ENCODE measurements at places on chromosomes 11 and 22.
A peak's percentile ranks its signal among the peaks of the same experiment; 100 is the strongest.

DNA sequence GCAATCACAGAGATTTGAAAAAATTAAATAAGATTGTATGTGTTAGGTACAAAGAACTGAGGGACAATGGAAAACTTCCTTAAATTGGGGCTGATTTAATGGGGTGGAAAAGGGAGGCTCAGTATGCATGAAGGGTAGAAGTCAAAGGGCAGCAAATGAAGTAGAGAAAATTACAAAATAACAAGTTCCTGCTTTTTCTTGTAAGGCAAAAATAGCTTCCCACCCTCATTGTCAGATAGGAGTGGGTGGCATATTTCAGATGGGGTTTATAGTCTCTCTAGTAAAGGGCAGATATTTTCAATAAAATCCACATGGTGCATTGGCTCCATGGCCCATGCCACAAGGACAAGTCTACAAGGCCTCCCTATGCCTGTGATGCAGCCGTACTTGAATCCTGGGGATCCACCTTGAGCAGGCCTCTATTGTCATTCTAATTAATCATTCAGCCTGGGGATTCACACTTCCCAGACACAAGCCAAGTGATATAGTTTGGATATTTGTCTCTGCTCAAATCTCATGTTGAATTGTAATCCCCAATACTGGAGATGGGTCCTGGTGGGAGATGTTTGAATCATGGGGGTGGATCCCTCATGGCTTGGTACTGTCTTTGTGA, 36.7 kb upstream of the SESN3 start:
- DNase-seq = no peak

DNA sequence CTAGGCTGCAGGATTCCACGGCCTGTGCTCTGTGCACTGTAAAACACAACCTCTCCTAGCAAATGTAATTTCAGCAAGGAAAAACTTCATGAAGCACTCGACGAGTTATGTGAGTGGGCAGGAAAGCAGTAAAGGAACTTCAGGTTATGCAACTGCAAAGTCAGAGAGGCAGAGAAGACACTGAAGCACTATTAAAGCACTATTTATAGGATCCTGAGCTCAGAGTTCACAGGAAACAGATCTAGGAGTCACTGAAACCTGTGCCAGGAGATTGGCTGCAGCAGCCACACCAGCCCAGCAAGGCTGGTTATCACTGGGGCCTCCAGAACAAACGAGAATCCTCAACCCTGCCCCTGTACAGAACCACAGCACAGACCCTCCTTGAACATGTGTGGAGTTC, 2.5 kb downstream of the SMIM35 start:
- DNase-seq = no peak

DNA sequence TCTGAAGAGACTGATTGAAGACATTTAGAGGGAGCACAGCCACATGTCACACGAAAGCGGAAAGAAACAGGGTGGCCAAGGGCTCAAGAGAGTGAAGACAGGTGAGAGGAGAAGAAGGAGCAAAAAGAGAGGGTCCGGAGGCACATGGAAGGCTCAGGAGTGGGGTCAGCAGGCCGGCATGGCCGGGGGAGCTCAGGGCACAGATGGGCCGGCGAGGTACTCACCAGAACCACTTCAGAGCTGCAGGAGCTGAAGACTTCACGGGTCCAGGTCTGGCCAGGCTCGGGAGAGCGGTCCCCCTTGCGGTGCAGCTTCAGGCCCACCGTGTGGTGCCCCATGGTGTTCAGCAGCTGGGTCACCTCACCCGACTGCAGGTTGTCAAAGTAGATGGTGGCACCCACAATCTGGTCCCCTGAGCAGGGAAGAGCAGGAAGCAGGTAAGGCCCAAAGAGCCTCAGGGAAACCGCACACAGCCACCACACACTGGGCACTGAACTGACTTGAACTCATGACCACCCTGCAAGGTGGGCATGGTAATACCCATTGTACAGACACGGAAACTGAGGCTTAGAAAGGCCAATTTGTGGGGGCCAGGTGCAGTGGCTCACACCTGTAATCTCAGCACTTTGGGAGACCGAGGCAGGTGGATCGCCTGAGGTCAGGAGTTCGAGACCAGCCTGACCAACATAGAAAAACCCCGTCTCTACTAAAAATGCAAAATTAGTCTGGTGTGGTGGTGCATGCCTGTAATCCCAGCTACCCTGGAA, 11.6 kb downstream of the AHNAK start:
- DNase-seq = no peak

GRCh38 chr11:60945295-60945667, 6.7 kb downstream of the SLC15A3 start:
- no peak for DNase-seq

GRCh38 chr22:47283616-47284270, 521.3 kb downstream of the TBC1D22A start:
- DNase-seq = no peak

GRCh38 chr22:50473088-50473487, 1.7 kb downstream of the SBF1 start:
- DNase-seq = no peak

- DNase-seq = no peak
Measured at GRCh38 chr11:64268025-64268892, 16.2 kb downstream of the BAD start.

GRCh38 chr11:65224930-65225278, 36.9 kb upstream of the POLA2 start:
- no peak for DNase-seq

DNA sequence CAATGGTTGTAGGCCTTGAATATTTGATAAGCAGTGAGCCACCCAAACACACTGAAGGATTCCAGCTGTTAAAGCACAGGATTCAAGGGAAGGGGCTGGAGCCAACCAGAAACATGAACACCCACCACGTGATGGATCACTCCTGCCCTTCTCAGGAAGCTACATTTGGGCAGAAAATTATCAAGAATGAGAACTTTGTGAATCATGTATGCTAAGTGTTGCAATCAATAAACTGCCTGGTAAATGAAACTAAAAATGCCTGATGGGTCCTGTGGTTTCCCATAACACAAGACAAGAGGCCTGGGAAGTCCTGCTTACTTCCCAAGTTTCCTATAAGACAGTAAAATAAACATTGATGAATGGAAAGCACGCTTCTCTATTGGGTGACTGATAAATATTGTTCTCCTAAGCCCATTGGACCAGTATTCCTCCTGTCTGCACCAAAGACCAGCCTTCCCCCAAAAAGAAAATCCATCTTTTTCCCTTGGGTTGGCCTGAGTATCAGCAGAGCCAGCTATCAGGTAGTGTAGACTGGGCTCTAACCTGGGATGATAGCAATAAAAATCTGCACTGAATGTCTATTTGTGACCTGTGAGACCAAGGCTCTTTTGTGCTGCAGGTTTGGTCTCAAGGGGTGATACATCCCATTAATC, 98.4 kb downstream of the CCDC83 start:
- no peak for DNase-seq

- no peak for DNase-seq
Measured at GRCh38 chr11:26045082-26045481, 286.8 kb upstream of the ANO3 start.

DNA sequence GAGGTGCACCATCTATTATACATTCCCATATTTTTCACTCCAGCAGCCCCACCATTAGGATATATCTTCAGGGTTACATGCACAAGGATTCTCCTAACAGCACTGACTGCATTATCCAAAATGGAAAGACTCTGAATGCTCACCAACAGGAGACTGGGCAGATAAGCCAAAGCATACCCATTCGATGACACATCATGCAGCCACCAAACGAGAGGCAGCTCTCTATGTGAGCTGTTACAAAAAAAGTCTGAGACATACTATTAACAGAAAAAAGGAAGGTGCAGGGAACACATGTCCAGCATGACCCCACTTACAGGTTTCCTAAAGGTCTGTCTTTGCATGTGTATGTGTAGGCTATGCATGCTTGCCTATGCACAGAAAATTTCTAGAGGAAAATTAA, 12.4 kb upstream of the SERPIND1 start:
- DNase-seq = no peak

- DNase-seq = no peak
Measured at GRCh38 chr11:72179049-72179803, 12.7 kb upstream of the FOLR1 start.

DNA sequence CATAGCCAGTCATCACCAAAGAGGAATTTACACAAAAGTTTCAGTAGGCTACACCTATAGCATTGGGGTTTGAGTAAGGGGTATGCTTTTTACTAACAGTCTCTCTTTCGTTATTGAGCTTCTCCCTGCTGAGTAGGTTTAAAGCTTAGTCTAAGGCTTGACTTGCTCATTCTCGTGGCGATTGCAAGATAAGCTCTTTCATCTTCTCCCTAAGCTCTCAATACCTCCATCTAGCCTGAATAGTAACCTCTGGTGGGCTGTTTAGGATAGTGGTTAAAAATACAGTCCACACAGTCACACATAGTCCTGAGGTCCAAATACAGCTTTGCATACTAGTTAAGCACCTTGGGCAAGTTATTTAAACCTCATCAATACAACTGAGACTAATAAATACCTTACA, 65.6 kb downstream of the IMMP1L start:
- DNase-seq = no peak

GRCh38 chr11:60863550-60864521, 3.5 kb upstream of the ZP1 start:
- no peak for DNase-seq

GRCh38 chr11:83158357-83158786, 1.4 kb downstream of the PCF11 start:
- DNase-seq = no peak

DNA sequence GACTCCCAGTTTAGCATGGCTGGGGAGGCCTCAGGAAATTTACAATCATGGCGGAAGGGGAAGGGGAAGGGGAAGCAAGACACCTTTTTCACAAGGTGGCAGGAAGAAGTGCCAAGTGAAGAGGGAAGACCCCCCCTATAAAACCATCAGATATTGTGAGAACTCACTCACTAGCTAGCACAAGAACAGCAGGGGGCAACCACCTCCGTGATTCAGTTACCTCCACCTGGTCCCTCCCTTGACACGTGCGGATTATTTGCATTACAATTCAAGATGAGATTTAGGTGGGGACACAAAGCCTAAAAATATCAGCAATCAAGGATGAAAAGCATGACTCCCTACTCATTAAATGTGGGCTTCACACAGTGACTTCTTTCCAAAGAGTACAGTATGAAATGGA, 155.0 kb upstream of the CCDC90B start:
- DNase-seq = no peak

GRCh38 chr11:36775130-36775529, 177.1 kb upstream of the RAG2 start:
- no peak for DNase-seq

- DNase-seq = no peak
Measured at GRCh38 chr11:11450744-11451362, 97.8 kb upstream of the CSNK2A3 start.

DNA sequence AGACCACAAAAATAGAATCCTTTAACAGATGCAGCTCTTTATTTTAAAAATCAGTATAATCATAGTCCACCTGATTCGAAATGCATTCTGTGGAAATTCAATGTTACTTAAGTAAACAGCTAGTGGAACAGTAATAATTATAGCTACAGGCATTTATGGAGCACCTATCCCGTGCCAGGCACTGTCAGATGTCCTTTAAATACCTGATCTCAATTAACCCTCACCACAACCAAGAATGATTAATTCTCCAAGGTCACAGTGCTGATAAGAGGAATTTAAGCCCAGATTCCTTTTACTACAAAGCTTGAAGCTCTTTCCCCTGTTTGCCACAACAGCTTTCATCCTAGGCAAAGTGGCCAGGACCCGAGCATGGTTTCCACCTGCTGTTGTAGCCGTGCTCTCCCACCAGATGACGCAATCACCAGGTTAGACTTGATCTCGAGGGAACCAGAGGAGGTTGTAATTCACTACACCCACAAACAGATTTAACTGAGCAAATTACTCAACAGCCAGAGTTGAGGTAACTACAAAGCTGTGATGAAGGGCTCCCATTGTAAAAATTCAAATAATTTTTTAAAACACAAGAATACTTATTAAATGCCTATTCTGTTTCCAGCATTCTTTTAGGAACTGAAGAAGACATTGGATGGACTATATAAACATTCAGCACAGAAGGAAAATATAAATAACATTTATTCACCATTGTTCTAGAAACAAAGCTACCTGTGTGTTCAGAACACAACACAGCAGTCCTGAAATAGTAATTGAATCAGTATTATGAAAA, 10.3 kb downstream of the PRDM10 start:
- DNase-seq = peak; percentile 26

DNA sequence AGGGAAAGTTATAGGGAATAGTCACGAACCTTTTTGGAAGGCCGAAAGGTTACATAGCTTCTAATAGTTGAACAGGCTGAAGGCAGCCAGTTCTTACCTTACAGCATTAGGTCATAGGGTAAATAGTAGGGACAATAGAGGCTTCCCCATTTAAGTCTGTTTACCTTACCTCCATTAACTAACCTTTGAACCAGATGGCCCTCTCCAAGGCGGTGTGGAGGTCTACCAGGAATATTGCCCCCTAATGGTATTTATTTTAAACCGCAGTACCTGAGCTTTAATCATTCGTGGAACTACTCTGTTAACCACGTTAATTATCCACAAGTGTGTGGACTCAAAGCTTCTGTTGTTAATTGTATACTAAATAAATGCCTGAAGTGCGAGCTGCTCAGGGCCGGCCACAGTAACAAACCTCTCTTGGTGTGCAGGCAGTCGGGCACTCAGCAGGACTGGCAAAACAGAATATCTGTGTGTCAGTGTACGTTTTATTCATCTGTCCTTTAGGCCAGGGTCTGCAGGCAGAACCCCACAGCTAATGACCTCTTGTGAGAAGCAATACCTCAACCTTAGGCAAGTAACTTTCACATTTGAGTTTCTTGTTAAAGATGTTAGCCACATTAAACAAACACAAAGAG, 81.7 kb downstream of the PRCP start:
- DNase-seq = no peak

Data from stimulated activated CD4-positive, alpha-beta T cell treated with anti-CD3 and anti-CD28 coated beads, TNF-alpha, amount 100 ng/mL, for 4 hours (primary cell).